ENCODE measurements at places on chromosomes 3 and 15.

DNA sequence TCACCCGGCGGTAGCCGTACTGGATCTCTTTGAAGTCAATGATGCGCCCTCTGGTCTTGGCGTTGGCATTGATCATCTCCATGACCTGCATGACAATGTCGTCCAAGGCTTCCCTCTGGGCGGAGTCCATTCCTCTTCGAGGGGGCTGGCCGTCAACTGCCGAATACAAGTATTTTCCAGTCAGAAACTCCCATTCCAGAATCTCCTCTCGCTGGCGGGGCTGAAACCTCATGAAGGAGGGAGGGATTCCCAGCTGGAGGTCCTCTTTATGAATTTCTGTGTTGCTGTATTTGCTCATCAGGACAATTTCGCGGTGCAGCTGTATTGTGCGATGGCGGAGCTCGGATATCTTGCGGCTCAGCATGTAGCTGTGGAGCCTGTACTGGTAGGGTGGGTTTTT lies 73.4 kb downstream of the CHSY1 start:
- DNase-seq, result no peak

GRCh38 chr3:29521751-29522150 lies 240.9 kb downstream of the RBMS3 start:
- DNase-seq, result no peak

GRCh38 chr15:94586099-94586498 lies 354.7 kb downstream of the MCTP2 start:
- DNase-seq, result no peak

GRCh38 chr3:2516762-2517441 lies 418.2 kb downstream of the CNTN4 start:
- DNase-seq, result no peak

- DNase-seq, result no peak
Measured at GRCh38 chr3:16468336-16469098, 45.0 kb downstream of the RFTN1 start.

- no peak for DNase-seq
Measured at GRCh38 chr3:25289156-25289555, 138.9 kb upstream of the RARB start.

GRCh38 chr3:149005416-149005815 lies 14.1 kb downstream of the GYG1 start:
- no peak for DNase-seq

DNA sequence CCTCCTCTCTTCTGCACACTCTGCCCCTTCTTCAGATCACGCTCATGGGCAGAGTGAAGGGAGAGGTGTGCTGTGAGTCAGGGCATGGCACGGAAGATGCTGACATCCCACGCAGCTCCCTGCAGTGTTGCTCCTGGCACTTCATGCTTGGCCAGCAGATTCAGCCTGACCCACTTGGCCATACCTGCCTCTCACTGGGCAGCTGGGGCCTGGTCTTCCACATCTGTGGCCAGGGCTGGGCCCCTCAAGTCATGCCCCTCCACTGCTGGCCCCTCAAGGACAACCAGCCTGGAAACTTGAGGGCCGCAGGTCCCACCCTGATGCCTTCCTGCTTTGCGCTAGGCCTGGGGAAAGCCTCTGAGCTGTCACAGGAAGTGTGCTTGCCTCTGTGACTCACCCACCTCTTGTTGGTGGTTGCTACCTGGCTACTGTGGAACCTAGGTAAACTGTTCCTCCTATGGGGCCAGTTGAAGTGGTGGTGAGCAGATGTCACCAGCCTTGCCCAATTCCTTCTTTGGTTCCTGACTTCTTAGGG lies 48.7 kb downstream of the BSN start:
- no peak for DNase-seq

DNA sequence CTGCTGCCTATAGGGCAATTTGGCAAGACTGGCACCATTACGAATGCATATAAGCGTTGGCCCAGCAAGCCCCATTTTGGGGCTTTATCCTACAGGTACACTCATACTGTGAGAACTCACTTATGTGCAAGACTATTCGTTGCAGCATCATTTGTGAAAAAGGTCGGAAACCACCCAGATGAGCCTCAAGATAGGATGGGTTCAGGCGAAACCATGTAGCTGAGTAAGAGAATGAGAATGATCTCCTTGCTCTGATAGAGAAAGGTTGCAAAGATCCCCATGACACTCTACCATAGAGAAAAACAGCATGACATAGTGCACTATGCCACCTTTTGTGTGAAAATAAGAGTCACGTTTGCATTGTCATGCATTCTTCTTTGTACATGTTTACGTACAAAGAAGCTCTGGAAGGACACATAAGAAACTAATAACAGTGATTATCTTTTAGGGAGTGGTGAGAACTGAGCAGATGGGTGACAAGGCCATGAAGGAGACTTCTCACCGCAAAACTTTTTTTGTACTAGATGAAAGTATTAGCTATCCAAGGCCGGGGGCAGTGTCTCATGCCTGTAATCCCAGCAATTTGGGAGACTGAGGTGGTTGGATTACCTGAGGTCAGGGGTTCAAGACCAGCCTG lies 50.0 kb downstream of the RHCG start:
- no peak for DNase-seq

GRCh38 chr3:114746502-114746901 lies 400.6 kb downstream of the ZBTB20 start:
- DNase-seq, result no peak

Data from glutamatergic neuron (in vitro differentiated cells).